Inflammatory macrophage treated with lipopolysaccharide for 4 hours (primary cell): ENCODE measurements at places on chromosomes 6 and 20.

- DNase-seq: no peak
Observed at GRCh38 chr6:41958022-41958856, 16.6 kb upstream of the CCND3 start.

DNA sequence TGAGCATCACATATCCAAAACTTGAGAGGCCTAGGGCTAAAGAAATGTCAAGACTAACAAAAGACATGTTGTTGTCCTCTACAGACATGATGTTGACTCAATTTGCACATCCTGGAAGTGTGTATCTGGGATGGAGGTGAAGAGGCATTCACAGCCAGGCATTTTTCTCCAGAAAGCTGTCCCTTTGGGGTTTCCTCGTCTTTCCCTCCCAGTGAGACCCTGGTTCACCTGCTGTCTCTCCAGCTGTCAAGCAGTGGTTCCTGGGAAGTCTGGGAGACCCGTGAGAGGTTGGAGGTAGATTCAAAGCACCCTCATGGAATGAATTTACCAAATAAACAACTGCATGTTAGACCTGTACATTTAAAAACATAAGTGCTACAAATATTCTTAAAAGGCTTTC lies 32.1 kb downstream of the BACH2 start:
- DNase-seq: no peak

- DNase-seq: no peak
Observed at GRCh38 chr6:79353226-79353625, 118.7 kb upstream of the HMGN3 start.

DNA sequence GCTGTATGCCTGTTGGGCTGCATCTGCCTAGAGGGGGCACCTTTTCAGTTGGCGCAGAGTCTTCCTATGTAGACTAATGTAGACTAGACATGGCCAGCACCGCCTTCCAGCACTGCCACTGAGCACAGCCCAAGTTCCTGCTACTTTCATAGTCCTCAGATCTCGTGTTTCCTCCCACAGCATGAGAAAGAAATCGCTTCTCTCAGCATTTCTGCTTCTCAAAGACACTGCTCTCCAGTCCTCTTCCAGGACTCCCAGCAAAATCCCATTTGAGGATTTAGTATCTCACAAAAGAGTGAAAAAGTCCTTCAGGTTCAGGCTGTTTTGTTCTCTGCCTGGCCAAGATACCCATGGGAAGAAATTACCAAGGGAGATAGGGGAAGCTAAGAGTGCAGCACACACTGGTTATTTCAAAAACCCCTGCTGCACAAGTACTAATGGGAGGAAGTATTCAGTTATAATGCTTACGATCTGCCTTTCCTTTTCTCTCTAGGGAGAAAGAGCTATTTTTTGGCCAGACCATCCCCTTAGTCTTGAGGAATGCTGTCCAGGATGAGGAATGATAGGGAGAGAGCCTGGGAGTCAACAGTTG lies 35.7 kb downstream of the OGFRL1 start:
- peak; percentile 58 for DNase-seq

- DNase-seq: no peak
Observed at GRCh38 chr6:8027965-8028651, 36.1 kb downstream of the BLOC1S5 start.

- DNase-seq: no peak
Observed at GRCh38 chr6:87817183-87817582, 115.2 kb upstream of the AKIRIN2 start.

DNA sequence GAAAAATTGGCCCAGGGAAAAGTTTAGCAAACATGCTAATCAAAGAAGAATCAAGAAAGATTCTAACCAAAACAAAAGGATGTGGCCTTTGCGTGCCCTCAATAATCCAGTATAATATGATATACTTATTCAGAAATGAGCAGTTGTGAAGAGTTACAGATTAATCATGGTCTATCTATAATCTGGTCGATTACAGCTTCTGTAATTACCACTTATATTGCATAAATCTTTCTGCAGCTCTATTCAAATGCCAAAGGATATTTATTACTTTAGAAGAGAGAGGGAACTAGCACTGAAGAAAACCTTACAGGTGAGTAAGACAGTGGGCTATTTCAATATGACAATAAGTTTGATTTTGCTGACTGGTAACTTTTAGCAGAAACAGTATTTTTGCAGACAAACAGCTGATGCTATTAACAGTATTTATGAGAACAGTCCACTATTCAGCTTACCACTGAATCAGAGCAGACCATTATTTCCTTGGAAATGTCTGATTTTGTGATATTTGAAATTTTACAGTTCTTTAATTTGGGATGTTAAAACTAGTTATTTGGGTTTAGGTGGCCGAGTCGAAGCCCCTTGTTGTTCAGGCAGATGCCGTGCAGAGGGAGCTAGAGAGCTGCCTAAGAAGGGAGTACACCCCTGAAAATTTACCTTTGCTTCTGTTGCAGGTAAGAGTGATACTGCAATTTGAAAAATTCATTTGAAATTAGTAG lies 92.2 kb downstream of the CEP57L1 start:
- DNase-seq: peak; percentile 36

- no peak for DNase-seq
Observed at GRCh38 chr6:132961610-132962009, 147.2 kb downstream of the RPS12 start.

DNA sequence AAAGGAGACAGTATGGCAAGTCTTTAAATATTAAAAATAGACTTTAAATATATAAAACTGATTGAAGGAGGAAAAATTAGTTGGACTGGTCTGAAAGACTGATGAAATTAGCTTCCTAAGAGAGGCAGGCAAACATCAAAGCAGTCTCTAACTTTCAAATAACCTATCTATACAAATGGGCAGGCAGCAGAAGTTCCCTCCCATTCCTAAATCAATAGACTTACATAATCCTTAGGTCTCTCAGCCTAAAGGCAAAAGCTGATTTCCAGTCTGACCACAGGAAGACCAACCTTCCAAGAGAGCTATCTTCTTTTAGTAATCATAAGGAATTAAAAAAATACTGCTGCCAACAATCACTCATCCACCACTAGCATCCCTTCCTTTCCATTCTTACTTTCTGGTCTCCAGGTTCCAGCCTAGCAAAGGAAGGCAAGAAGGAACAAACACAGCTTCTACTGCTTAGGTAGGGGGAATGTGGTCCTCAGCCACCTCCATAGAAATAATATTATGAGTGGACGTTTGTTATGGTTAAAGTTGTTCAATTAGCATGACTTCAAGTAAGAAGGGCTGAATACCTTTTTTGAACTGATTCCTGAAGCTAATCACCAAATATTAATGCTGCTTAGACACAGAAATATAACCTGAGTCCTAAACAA lies 44.1 kb downstream of the SESN1 start:
- DNase-seq: no peak

DNA sequence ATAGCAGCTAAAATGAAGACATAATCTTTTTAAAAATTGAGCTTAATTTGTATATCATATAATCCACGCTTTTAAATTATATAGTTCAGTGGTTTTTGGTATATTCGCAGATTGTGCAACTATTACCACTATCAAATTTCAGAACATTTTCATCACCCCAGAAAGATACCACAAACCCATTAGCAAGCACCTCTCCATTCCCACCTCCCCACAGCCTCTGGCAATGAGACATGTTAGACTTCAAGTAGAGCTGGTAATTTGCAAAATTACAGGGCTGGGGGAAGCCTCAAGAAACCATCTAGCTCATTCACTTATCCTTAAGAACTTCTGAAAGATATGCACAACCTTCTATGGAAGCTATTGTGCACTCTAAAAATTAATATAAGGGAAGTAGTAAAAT lies 37.2 kb downstream of the TRMT6 start:
- DNase-seq: no peak

GRCh38 chr6:7978736-7979135 lies 68.1 kb upstream of the TXNDC5 start:
- DNase-seq: no peak

- no peak for DNase-seq
Observed at GRCh38 chr6:113401231-113401630, 455.9 kb upstream of the MARCKS start.

DNA sequence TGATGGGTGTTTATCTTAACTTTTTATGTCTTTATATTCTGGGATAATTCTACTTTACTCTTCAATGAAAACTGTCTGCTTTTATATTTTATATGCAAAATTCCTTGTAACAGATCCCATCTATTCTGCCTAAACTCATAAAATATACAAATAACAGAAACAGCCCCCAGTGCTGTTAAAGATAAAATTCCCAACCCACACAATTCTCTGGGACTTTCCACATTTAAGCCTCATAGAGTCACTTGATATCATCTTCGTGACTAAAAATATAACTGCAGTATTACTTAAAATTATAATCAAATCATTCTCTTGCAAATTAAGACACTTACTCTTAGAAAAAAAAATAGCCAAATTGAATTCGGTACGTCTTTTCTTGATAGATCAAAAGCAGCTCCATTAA lies 60.2 kb downstream of the INSM1 start:
- no peak for DNase-seq

DNA sequence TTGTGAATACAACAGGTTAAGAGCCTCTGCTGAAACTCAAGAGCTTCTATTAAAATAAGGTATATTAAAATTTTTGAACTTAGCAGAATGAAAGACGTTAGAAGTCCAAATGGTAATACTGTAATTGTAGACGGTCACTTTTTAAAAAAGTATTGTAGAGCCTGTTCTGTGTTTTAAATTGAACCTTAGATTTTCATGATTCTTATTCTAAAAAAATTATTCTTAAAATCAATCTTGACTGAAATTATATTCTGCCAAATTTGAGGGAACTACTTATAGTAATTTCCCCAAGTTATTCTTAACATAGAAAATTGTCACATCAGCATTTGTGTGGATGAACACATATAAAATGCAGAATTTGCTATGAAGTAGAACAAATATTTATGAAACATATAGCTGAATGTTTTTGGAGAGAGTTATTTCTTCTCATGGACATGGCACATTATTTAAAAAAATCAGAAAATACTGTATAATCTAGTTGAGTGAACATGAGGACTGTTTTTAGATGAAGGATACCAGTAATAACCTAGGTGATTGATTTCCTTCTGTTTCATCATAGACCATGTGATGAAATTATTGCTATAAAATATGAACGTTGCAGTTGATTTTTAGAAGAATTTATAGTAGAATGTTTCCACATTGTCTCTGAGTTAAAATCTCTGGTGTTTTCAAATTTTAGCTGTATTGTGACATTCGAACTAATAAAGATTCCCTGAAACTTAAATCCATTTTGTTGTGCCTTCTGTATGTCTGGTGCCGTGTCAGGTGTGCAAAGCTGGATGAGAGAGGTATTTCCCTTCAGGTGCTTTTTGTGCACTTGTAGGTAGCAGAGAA lies 2.8 kb downstream of the TBPL1 start:
- no peak for DNase-seq

DNA sequence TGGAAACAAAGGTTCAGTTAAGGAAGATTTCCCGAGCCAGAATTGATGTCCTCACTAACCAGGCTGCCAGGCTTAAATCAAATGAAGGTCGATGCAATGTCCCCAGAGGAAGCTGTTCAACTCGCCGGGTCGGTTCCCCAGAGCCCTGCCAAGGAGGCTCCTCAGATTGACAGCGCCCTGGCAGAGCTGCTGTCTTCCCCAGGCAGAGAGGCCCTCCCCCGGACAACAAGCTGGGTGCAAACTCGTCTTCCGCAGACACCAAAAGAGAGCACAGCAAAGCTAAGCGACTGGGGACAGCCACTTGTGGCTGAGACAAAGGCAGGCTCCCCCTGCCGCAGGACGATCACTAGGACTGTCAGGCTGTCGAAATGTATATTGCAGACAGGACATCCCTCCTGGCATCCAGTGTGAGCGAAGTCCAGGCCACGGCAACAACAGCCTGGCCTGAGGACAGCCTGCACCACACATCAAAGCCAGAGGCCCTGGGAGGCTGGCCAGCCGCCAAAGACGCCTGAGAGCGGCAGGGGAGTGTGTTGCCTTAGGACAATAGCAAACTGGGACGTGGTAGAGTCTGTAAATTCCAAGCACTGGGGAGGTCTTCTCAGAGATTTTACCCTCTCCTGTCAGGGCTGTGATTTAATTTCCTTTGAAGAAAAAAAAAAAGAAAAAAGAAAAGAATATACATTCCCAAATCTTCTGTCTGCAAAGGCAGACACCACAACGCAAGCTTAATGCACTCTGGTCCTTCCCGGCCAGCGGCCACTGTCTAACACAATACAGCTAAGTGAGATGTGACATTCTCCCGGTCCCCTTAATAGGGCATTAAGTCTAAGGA lies 99.1 kb downstream of the HIVEP2 start:
- no peak for DNase-seq

GRCh38 chr6:15200087-15200486 lies 45.8 kb upstream of the JARID2 start:
- no peak for DNase-seq

GRCh38 chr20:8862092-8862491 lies 206.8 kb upstream of the PLCB4 start:
- DNase-seq: no peak

DNA sequence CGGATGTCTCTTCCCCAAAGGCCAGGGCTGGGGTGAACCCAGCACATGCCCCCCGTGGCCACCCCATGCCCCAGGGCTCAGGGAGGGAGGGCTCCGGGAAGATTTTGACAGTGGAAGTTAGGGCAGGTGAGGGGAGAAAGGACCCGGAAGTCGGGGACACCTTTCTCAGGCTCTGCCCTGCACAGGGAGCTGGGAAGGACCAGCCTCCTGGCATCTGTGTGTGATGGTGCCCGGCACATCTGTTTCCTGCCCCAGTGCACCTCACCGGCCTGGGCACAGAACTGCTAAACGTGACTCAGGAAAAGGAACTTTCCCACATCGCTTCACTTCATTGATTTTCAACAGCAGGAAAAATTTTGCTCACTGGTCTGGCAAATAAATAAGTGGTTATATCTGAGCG lies 141.1 kb upstream of the AFDN start:
- DNase-seq: no peak

DNA sequence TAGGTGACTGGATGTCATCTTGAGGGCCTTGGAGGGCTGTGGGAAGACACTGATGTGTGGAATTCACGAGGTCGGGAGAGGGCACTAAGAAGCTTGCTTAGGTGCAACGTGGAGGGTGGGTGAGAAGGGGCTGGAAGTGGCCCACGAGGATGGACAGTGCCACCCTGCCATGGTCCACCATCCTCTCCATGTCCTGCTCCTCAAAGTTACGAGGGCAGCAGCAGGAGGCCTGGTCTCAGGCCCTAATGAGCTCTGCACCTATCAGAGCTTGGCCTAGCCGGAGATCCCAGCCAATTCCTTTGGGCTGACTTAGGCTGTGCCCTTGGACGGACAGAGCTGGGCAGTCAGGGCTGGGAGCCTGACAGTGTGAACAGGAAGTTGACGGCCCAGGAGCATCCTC lies 27.8 kb upstream of the SCRT2 start:
- DNase-seq: no peak

GRCh38 chr6:127247114-127248096 lies 19.3 kb upstream of the RNF146 start:
- no peak for DNase-seq

GRCh38 chr6:11210386-11211138 lies 21.9 kb downstream of the NEDD9 start:
- no peak for DNase-seq

- DNase-seq: no peak
Observed at GRCh38 chr20:14441201-14441600, 103.8 kb upstream of the FLRT3 start.

- DNase-seq: no peak
Observed at GRCh38 chr6:165890404-165890735, 227.3 kb upstream of the PDE10A start.

- no peak for DNase-seq
Observed at GRCh38 chr6:22308939-22309338, 12.1 kb upstream of the PRL start.
